Articular chondrocyte of knee joint (primary cell): ENCODE measurements at places on chromosomes 4 and X. TPM values are rescaled to one million over a fixed set of nuclear protein-coding genes. Genes with fewer than 3 reads are reported as not detected.

The XPNPEP2 gene
- total RNA-seq: 0.11 and 0.26 TPM in 2 replicates

The ALG13 gene
- total RNA-seq: 45.4 and 58.0 TPM in 2 replicates

The TCEAL6 gene
- total RNA-seq: not detected in 2 replicates

The ERVMER34-1 gene
- under 0.01 TPM in 1 of 2 replicates, not detected in the other for total RNA-seq

The HELT gene
- not detected in 2 replicates for total RNA-seq

The TEX13C gene
- not detected in 2 replicates for total RNA-seq

The FAM133A gene
- total RNA-seq: 1.0 and 1.2 TPM in 2 replicates

The GRID2 gene
- total RNA-seq: not detected in 2 replicates

The GLUD2 gene
- 1.2 and 2.3 TPM in 2 replicates for total RNA-seq

The ZNF157 gene
- 0.22 TPM in 1 of 2 replicates, not detected in the other for total RNA-seq

The ASB12 gene
- total RNA-seq: 0.13 and 0.22 TPM in 2 replicates

The CLGN gene
- 0.39 and 0.54 TPM in 2 replicates for total RNA-seq

The CENPC gene
- total RNA-seq: 31.9 and 33.4 TPM in 2 replicates

The WDR17 gene
- total RNA-seq: 1.3 and 4.3 TPM in 2 replicates

The SPOCK3 gene
- total RNA-seq: not detected in 2 replicates

The MAGEE1 gene
- 2.6 and 3.0 TPM in 2 replicates for total RNA-seq

The CXCL13 gene
- 0.11 TPM in 1 of 2 replicates, not detected in the other for total RNA-seq

The NHS gene
- 6.1 and 8.1 TPM in 2 replicates for total RNA-seq

The OPRPN gene
- not detected in 2 replicates for total RNA-seq

The NUDT10 gene
- 3.7 and 4.3 TPM in 2 replicates for total RNA-seq

The CABS1 gene
- not detected in 2 replicates for total RNA-seq

The TRPC3 gene
- total RNA-seq: 0.11 and 0.13 TPM in 2 replicates

The AFF2 gene
- 1.8 and 5.1 TPM in 2 replicates for total RNA-seq

The SERPINA7 gene
- not detected in 2 replicates for total RNA-seq

The ARHGAP24 gene
- total RNA-seq: 19.8 and 20.0 TPM in 2 replicates

The XAGE2 gene
- 0.54 TPM in 1 of 2 replicates, not detected in the other for total RNA-seq

The MAGEC2 gene
- total RNA-seq: not detected in 2 replicates

The PABPC1L2A gene
- not detected in 2 replicates for total RNA-seq

The PJA1 gene
- 16.5 and 23.5 TPM in 2 replicates for total RNA-seq

The NR3C2 gene
- total RNA-seq: 1.3 and 1.8 TPM in 2 replicates

The CXCL11 gene
- total RNA-seq: not detected in 2 replicates

The NAA11 gene
- not detected in 2 replicates for total RNA-seq

The USP17L10 gene
- total RNA-seq: not detected in 2 replicates

The DCX gene
- under 0.01 TPM in 1 of 2 replicates, not detected in the other for total RNA-seq
